Neural progenitor cell (in vitro differentiated cells): ENCODE measurements at places on chromosomes 3 and 15. TPM values are rescaled to one million over a fixed set of nuclear protein-coding genes. Genes with fewer than 3 reads are reported as not detected.

Gene SPINT1
- 12.0 and 13.7 TPM in 2 replicates for total RNA-seq

Gene TGM5
- not detected in 2 replicates for total RNA-seq

Gene GRAMD1C
- total RNA-seq, result 10.7 and 12.2 TPM in 2 replicates

Gene GRM2
- total RNA-seq, result 1.9 and 4.9 TPM in 2 replicates

Gene ACVR2B
- total RNA-seq, result 80.4 and 89.5 TPM in 2 replicates

- no peaks in the 10 kb centered on the region for H3K27me3 ChIP-seq
- no peak overlapping the region for H3K4me3 ChIP-seq
These were observed 162.4 kb upstream of the ROBO1 start for GRCh38 chr3:79930196-79930595.

DNA sequence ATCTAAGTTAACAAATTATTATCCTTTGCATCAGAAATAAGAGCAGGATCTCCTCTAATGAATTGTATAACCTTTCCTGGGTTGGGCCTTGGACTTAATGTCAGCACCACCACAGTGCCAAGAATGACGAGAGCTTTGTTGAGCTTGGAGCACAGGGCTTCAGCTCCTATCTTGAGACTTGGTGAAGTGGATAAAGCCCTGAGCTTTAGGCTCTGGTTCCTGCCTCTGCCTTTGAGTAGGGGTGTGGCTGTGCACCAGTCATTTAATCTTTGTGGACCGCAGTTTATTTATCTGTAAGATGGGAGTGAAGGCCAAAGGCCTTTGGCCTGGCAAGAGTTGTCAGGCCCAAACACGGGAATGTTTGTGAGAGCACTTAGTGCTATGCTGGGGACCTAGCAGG is 162.2 kb downstream of the VGLL4 start:
- H3K4me3 ChIP-seq, result no peak overlapping the region
- H3K27ac ChIP-seq, result no peak overlapping the region
- no peak for DNase-seq
- no peaks in the 10 kb centered on the region for H3K36me3 ChIP-seq
- no peaks in the 10 kb centered on the region for H3K27me3 ChIP-seq

DNA sequence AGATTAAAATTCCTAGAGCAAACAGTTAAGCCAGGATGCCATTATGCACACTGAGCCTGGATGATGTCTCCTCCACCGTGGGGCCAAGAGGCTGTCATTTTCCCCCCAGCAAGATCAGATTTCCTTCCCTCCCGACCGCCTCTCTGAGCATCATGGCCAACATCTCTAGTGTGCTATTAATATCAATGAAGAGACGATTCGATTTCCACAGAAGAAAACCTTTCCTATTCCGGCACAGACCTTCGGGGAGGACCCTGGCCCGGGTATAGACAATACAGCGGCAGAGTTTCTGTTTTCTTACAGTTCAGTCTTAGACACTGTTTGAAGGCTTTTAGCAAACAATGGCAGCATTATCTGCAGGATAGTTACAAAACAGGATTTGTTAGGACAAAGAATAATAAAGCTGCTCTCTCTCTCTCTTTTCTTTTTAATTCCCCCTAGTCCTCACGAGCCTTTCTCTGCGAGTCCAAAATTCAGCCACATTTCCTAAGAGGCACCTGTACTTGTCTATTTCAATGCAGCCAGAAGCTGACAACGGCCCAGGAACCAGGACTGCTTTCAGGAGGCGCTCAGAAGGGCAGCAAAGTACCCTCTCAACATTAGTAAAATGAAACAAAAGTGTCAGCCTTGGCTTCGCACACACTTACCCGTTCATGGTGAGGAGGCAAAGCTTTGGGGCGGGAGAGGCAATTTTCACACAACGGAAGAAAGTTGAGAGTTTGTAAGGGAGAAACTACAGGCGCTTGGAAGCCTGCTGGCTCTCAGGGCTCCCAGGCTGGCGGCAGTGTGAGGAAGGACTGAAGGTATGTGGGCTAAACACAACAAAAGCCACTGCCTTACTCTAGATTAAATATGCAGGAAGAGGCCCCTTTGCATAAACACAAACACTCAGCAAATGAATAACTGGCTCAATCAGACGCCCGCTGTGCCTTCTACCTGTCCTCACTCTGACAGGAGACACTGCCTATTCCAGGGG is 278.0 kb downstream of the FOXP1 start:
- peak overlapping the region; percentile 63 for H3K4me3 ChIP-seq
- H3K27ac ChIP-seq, result peak overlapping the region; percentile 99
- H3K4me1 ChIP-seq, result peaks cover 71% of the 10 kb centered on the region
- peak; percentile 74 for DNase-seq
- H3K36me3 ChIP-seq, result no peaks in the 10 kb centered on the region
- no peaks in the 10 kb centered on the region for H3K27me3 ChIP-seq

DNA sequence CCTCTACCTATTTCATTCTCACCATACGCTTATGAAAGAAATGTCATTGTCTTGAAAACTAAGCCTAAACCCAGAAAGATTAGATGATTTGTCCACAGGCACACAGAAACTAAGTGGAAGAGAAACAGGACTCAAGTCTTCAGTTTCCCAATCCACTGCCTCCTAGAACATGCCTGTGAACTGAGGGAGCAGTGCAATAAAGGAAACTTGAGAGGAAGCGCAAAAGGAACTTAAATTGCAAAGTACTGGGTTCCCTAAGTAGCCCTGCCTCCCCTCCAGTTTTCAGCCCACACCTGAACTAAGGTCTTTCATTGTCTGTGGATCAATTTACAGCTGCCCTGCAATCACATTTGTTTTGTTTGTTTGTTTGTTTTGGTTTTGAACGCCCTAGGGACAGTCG is 56.7 kb upstream of the TSEN2 start:
- H3K27ac ChIP-seq, result no peak overlapping the region
- no peak overlapping the region for H3K4me3 ChIP-seq
- no peak for DNase-seq
- peaks cover 9% of the 10 kb centered on the region for H3K4me1 ChIP-seq
- H3K27me3 ChIP-seq, result no peaks in the 10 kb centered on the region

DNA sequence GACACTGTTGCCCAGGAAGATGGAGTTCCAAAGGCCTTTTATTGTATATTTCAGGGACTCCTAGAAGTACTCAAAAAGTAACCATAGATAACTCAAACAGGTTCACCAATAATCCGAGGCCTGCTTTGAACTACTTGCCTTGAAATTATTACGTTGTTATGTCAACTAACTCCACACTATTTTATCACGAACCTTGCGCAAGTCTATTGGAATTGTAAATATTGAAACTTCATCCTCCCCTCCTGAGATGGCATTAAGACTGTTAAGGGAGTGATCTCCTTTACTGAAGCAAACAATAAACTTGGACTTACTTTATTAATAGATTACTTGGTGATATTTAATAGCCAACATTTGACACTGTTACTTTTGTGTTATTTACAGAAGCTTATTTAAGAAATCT is 199.6 kb upstream of the GADL1 start:
- no peak overlapping the region for H3K4me3 ChIP-seq
- H3K36me3 ChIP-seq, result no peaks in the 10 kb centered on the region
- H3K27me3 ChIP-seq, result no peaks in the 10 kb centered on the region
- H3K27ac ChIP-seq, result no peak overlapping the region
- DNase-seq, result no peak
- peaks cover 3% of the 10 kb centered on the region for H3K4me1 ChIP-seq

- H3K36me3 ChIP-seq, result no peaks in the 10 kb centered on the region
- H3K27me3 ChIP-seq, result no peaks in the 10 kb centered on the region
- H3K27ac ChIP-seq, result peak overlapping the region; percentile 84
- no peak overlapping the region for H3K4me3 ChIP-seq
- peaks cover 31% of the 10 kb centered on the region for H3K4me1 ChIP-seq
- no peak for DNase-seq
These were observed 317.1 kb upstream of the TGFBR2 start for GRCh38 chr3:30289324-30289723.

DNA sequence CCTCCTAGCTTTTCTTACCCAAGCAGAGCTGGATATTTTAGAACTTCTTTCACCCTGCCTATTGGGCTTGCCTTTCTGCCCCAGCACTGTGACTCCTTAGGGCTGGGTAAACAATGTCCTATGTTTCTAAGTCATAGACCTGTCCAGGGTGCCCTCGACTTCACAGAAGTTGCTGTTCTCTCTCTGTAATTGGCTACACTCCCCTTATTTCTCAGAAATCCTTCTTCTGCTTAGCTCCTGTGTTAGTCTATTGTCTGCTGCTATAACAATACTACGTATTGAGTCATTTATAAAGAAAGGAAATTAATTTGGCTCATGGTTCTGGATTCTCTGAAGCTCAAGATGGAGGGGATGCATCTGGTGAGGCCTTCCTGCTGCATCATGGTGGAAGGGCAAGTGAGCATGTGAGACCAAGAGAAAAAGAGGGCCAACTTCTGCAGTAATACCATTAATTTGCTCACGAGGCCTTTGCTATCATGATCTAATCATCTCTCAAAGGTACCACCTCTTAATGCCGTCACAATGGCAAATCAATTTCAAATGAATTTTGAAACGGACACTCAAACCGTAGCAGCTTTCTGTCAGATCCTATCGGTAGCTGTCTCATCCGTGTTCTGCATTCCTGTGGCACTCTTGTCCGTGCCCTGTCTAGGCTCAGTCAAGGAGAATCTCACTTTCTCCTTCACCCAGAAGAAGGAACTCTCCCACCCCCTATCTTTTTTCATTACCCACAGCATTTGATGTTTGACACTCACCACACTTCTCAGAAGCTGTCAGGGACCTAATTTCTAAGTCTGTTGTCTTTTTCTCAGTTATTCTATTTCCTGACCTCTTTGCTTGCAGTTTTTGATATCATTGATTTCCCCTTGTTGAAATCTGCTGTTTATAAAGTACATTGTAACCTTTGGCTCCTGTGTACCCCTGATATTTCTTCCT is 22.3 kb upstream of the GPR171 start:
- H3K4me1 ChIP-seq, result no peaks in the 10 kb centered on the region
- H3K36me3 ChIP-seq, result no peaks in the 10 kb centered on the region
- DNase-seq, result no peak
- H3K4me3 ChIP-seq, result no peak overlapping the region

DNA sequence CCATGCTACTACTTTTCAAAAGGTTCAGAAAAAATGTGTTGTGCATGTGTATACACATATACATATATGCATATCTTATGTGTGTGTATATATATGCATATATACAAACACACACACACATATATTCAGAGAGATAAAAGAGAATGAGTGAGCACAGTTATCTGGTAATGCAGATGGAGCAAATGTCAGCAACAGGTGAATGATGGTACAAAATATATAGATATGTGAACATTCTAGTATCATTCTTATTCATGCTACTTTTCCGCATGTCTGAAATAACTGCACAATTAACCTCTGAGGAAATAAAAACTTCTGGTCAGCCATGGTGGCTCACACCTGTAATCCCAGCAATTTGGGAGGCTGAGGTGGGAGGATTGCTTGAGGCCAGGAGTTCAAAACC is 222.6 kb upstream of the NANOGP8 start:
- H3K36me3 ChIP-seq, result no peaks in the 10 kb centered on the region
- no peak overlapping the region for H3K27ac ChIP-seq
- H3K4me1 ChIP-seq, result peaks cover 13% of the 10 kb centered on the region
- no peak for DNase-seq
- no peak overlapping the region for H3K4me3 ChIP-seq

- no peaks in the 10 kb centered on the region for H3K36me3 ChIP-seq
- H3K27me3 ChIP-seq, result no peaks in the 10 kb centered on the region
- no peak overlapping the region for H3K27ac ChIP-seq
- DNase-seq, result no peak
These were observed 5.4 kb downstream of the TMEM43 start for GRCh38 chr3:14130230-14130629.
